ENCODE measurements at places on chromosomes 4 and X.

- DNase-seq = no peak
Measured at GRCh38 chr4:14293582-14293981, 666.1 kb upstream of the BOD1L1 start.

DNA sequence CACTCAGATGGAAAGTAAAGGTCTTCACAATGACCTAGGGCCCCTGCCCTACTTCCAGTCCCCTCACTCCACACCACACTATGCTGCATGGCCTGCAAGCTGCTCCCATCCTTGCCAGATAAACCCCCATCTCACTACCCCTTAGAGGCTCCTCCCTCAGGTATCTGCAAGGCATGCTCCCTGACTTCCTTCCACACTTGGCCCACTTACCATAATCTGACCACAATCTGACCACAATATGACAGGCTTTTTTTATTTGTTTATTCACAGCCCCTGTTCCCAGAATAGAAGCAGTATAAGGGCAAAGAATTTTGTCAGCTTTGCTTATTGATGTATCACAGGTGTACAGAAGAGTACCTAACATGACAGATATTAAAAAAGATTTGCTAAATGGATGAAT is 124.7 kb downstream of the CAMK2D start:
- no peak for DNase-seq

DNA sequence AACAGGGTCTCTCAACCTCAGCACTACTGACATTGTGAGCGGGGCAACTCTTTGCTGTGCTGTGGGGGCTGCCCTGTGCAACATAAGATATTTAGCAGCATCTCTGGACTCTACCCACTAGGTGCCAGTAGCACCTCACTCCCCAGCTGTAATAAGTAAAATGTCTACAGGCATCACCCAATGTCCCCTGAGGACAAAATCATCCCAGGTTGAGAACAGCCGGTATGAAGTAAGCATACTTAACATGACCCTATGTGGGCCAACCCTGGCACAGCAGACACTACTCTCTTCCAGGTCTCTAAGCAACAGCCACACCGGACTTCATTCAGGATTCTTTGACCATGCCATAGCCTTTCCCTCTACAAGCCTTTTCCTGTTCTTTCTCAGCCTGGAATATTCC is 10.5 kb upstream of the MGST2 start:
- no peak for DNase-seq

GRCh38 chr4:124685851-124686250 is 26.7 kb downstream of the ANKRD50 start:
- no peak for DNase-seq

GRCh38 chr4:169383724-169384123 is 113.0 kb upstream of the SH3RF1 start:
- DNase-seq = no peak

GRCh38 chr4:43959976-43960375 is 488.6 kb downstream of the KCTD8 start:
- no peak for DNase-seq

GRCh38 chr4:122007016-122007415 is 55.2 kb upstream of the TRPC3 start:
- DNase-seq = no peak

DNA sequence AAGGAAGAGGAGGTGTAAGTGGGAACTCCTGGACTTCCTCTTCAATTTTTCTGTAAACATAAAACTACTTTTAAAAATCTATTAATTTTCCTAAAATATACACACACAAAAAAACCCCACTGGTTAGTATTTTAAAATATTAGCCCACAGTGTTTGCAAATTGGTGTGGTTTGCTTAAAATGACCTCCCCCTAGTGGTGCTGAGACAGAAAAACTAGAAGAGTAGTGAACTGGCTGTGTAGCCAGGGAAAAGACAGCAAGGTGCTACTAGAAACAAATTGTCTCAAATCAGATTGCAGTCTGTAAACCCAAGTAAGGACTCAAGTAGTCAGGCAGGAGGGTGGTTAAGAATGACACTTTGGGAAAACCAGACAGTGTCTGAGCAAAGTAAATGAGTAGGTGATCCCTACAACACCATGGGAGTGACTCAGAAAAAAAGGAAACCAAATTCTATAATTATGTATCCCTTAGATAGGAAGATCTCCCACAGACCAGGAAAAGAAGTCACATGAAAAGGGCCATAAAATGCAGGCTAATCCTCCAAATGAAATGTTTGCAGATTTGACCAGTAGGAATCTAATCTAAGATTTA is 26.0 kb downstream of the AMTN start:
- no peak for DNase-seq

GRCh38 chr4:140249351-140249750 is 95.4 kb upstream of the MAML3 start:
- no peak for DNase-seq

GRCh38 chrX:19823031-19823430 is 64.4 kb downstream of the SH3KBP1 start:
- DNase-seq = no peak

DNA sequence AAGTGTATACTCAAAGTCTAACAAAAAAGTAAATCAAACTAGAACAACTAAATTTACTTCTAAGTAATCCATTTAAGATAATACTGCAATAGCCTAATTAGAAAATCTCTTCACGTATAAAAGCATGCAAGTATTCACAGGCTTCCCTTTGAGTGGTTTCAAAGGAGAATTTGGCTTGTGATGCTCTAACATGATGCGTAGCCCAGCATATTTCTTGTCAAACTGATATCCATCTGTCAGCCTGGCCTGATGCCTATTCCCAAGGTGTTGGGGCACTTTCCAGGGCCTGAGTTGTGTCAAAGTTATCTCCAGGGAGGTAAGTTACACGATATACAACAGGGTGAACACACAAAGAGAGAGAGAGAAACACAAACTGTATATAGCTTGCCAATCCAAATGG is 287.0 kb upstream of the MAGEB18 start:
- DNase-seq = no peak

GRCh38 chr4:171281359-171281758 is 531.8 kb upstream of the GALNTL6 start:
- no peak for DNase-seq

GRCh38 chrX:12686331-12686730 is 104.9 kb upstream of the PRPS2 start:
- DNase-seq = no peak

- DNase-seq = no peak
Measured at GRCh38 chr4:73895201-73896175, 26.3 kb downstream of the CXCL1 start.

DNA sequence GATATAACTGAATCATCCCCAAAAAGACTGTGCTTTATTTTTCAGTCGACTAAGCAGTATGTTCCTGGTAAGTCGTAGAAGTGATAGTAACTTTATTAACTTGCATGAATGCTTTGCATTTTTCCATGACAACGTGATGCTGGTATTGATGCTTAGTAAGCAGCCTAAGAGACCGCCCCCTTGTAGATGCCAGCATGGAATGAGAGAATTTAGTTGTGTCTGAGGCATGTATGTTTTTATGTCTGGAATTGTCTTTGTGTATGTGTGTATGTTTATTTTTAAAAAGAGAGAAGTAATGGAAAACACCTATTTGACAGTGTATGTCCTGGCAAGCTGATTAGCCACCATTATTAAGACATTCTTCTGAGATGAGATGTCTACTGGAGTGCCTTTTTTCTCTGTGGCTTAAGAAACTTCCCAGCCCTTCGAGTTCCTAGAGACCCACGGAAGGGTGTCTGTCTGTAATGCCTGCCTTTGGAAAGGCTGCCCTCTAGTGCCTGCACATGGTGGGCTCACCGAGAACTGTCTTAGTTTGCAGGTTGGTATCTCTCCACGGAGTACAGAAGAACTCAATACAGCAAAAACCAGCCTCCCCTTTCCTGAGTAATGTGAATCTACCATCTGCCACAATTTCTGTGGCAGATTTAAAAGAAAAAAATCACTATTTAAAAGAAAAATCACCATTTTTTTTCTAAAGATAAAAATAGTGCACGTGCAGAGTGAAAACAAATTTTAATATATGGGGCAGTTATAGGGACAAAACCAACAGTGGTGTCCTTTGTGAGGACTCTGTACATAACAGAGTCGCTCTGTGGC is 85.9 kb downstream of the AASDH start:
- DNase-seq = peak; percentile 7

DNA sequence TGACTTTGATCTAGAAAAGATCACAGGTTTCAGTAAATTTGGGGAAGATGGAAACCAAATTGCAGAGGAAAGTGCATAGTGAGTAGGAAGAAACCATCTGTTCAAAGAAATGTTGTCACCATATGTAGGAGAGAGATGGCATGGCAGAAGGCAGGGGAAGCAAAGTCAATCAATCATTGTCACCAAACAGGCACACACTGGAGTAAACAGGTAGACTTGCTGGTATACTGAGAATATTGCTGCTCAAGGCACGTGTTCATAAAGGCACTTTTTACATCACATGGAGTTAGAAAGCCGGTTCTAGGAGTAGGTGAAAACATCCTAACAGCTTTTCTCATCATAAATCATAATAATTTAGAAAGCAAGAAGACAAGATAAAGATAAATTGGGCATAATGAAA is 550.5 kb upstream of the FAT1 start:
- no peak for DNase-seq

- DNase-seq = no peak
Measured at GRCh38 chrX:24448762-24449250, 16.3 kb upstream of the PDK3 start.

DNA sequence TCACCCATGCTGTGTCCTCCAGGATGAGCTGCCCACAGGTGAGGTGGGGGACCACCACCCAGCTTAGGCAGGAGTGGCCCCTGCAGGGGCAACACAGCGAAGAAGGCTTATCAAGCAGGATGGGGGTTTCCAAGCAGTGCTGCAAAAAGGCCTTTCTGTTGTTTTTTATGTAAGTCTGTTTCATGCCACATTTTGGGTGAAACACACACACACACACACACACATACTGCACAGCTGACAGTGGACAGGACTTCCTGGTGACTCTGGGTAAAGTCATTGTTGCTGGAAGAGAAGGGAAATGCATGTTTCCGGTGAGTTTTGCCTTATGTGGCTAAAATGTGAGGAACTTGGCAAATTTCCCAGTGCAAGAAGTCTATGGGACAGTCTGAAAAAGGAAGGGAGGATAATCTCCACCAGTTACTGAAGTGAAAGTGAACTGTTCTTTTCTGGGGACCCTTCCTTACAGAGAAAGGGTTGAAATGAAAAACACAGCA is 119.2 kb downstream of the IRF2 start:
- no peak for DNase-seq

DNA sequence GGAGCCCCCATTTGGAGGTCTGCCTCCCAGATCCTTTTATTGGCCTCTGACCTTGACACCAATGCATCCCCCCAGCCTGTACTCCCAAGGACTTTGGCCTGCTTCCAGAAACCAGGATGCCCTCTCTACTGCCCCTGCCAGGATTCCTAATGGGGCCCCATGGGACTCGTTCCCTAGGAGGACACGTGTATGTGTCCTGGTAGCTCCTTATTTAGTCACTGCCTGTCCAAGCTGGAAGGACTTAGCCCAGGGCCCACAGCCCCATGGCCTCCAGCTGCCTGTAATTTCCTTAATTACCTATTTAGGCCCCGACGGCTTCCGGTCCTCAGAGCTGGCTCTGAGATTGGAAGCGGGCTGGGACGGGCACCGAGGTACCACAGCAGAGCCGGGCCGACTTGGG is 9.4 kb downstream of the ATP2B3 start:
- DNase-seq = no peak

- no peak for DNase-seq
Measured at GRCh38 chr4:182768838-182769237, 148.3 kb downstream of the DCTD start.

DNA sequence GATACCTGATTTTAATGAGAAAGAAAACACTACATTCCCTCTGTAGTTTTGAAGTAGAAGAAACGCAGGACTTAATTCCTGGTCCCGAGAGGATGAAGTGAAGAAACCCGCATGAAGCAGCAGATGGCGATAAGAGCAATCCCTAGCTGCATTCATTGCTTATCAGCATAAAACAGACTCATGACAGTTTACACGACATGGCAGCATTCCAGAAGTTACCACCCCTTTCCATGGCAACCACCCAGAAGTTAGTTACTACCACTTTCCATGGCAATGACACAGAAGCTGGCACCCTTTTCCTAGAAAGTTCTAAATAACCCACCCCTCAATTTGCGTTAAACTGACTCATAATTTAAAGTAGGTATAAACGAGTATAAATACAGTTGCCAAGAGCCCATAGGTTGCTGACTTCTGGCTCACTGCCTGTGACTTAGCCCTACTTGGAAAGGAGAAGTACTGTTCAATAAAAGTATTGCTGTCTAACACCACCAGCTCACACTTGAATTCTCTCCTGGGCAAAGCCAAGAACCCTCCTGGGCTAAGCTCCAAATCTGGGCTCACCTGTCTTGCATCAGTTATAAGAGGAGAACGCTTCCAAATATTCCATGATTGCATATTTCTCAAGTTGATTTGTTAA is 5.5 kb upstream of the XAGE2 start:
- DNase-seq = no peak

GRCh38 chrX:132375941-132376340 is 112.9 kb downstream of the MBNL3 start:
- no peak for DNase-seq

DNA sequence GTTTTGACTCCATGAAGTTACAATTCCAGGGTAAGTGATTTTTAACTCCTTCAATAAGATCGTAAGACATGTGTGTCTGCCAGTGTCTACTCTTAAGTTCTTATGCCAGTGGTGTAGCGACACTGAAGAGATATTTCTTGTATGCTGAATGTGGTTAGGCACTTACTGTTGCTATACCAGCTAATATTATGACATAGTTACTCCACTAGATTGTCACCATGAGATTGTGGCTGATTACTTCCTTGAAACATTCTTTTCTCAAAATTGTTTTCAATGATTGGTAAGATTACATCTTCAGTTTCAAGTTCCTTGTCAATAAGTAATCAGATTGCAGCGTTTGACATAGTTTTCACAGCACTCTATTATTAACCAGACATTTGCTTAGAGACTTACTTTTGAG is 60.6 kb upstream of the PAGE5 start:
- DNase-seq = no peak

DNA sequence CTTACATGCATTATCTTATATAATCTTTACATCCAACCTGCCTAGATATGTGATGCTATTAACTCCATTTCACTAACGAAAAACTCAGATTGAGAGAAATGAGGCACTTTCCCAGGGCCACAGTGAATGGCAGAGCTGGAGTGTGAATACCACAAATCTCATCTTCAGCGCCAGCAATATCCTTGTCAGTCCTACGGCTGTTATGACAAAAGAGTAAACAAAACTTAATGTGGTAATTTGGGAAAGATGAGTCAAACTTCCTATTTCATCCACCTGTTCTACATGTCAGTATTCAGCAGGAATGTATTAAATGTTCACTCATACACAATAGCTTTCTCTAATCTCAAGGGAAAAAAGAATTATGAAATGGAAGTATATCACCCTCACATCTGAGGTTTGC is 56.9 kb downstream of the FAT1 start:
- DNase-seq = no peak

- no peak for DNase-seq
Measured at GRCh38 chrX:15761564-15762191, 23.6 kb downstream of the CA5B start.
